ENCODE measurements at places on chromosomes 3 and 15. TPM values are rescaled to one million over a fixed set of nuclear protein-coding genes. Genes with fewer than 3 reads are reported as not detected.

The GP9 gene
- not detected for total RNA-seq

The NR2E3 gene
- total RNA-seq = not detected

The HRG gene
- 0.30 TPM for total RNA-seq

The CACNA2D3 gene
- total RNA-seq = 0.42 TPM

The MAP1A gene
- total RNA-seq = 5.7 TPM

The TEX55 gene
- not detected for total RNA-seq

The EBLN2 gene
- 16.8 TPM for total RNA-seq

The ACTL6A gene
- total RNA-seq = 46.3 TPM

The MUC13 gene
- total RNA-seq = not detected

The NRG4 gene
- total RNA-seq = 4.6 TPM

The DHX30 gene
- total RNA-seq = 56.7 TPM

The MAPKAPK3 gene
- total RNA-seq = 108 TPM

The GOLGA6A gene
- total RNA-seq = 2.8 TPM

The DUOX2 gene
- 3.6 TPM for total RNA-seq

The IMPG2 gene
- total RNA-seq = 0.13 TPM

The TRIM42 gene
- total RNA-seq = not detected

The ADAMTS7 gene
- total RNA-seq = 1.1 TPM

The C3orf22 gene
- total RNA-seq = not detected

The PLA2G4D gene
- total RNA-seq = 25.2 TPM

The LSAMP gene
- 4.8 TPM for total RNA-seq

The ANKRD63 gene
- total RNA-seq = not detected

The C15orf62 gene
- total RNA-seq = 6.8 TPM

The MUSTN1 gene
- 3.2 TPM for total RNA-seq

The GHSR gene
- not detected for total RNA-seq

The ZNF774 gene
- 7.2 TPM for total RNA-seq

The PAQR5 gene
- 9.9 TPM for total RNA-seq

The GOLGA8J gene
- total RNA-seq = 2.8 TPM

The TERC gene
- total RNA-seq = 45.8 TPM

The LIPH gene
- 16.4 TPM for total RNA-seq

The CCR1 gene
- total RNA-seq = 1.4 TPM

The CCR5 gene
- 0.34 TPM for total RNA-seq

The GOLGA8R gene
- 1.9 TPM for total RNA-seq
